ENCODE measurements at places on chromosomes 13 and 19. TPM values are rescaled to one million over a fixed set of nuclear protein-coding genes. Genes with fewer than 3 reads are reported as not detected.

SNRPA gene
- 114 TPM for polyA plus RNA-seq

LILRB4 gene
- 0.84 TPM for polyA plus RNA-seq

GDF15 gene
- polyA plus RNA-seq = 15.0 TPM

ZNF460 gene
- polyA plus RNA-seq = 1.5 TPM

PDS5B gene
- polyA plus RNA-seq = 70.2 TPM

IFNL1 gene
- not detected for polyA plus RNA-seq

TTYH1 gene
- polyA plus RNA-seq = 6.7 TPM

SPRY2 gene
- 67.3 TPM for polyA plus RNA-seq

SCEL gene
- polyA plus RNA-seq = not detected

SPATA13 gene
- polyA plus RNA-seq = 76.8 TPM

PPP6R1 gene
- polyA plus RNA-seq = 47.9 TPM

IL4I1 gene
- 1.7 TPM for polyA plus RNA-seq

CCNA1 gene
- polyA plus RNA-seq = 1.1 TPM

USHBP1 gene
- polyA plus RNA-seq = 7.3 TPM

PRR19 gene
- polyA plus RNA-seq = 1.6 TPM

LYPD5 gene
- polyA plus RNA-seq = 0.14 TPM

KRTDAP gene
- 0.49 TPM for polyA plus RNA-seq
